Cardiac ventricle fibroblast (primary cell): ENCODE measurements at places on chromosomes 12 and 14. TPM values are rescaled to one million over a fixed set of nuclear protein-coding genes. Genes with fewer than 3 reads are reported as not detected.

SETD1B gene
- 8.0 and 10.9 TPM in 2 replicates for total RNA-seq

LGR5 gene
- total RNA-seq = 0.24 and 0.50 TPM in 2 replicates

IL31 gene
- not detected in 2 replicates for total RNA-seq

TGM1 gene
- 0.06 and 0.73 TPM in 2 replicates for total RNA-seq

LRFN5 gene
- 3.1 and 19.6 TPM in 2 replicates for total RNA-seq

DIO2 gene
- total RNA-seq = 5.8 TPM in 2 replicates

GLRX5 gene
- 27.2 and 29.9 TPM in 2 replicates for total RNA-seq

CLEC4D gene
- not detected in 2 replicates for total RNA-seq

TROAP gene
- 4.1 and 6.7 TPM in 2 replicates for total RNA-seq

SUSD6 gene
- total RNA-seq = 11.2 and 14.0 TPM in 2 replicates

INSM2 gene
- not detected in 2 replicates for total RNA-seq

CISTR gene
- total RNA-seq = not detected in 2 replicates

PELI2 gene
- total RNA-seq = 7.1 and 8.8 TPM in 2 replicates
